LoVo (cell line): ENCODE measurements at places on chromosomes 7 and 10.

GRCh38 chr7:155368894-155369600, 71.4 kb downstream of the INSIG1 start:
- no peak for DNase-seq

- DNase-seq, result no peak
Measured at GRCh38 chr10:67250686-67251085, 324.9 kb downstream of the LRRTM3 start.

- DNase-seq, result no peak
Measured at GRCh38 chr10:23604613-23605012, 165.7 kb downstream of the OTUD1 start.

GRCh38 chr10:103333934-103334520, 16.9 kb downstream of the PCGF6 start:
- peak; percentile 41 for DNase-seq

GRCh38 chr10:121326905-121327304, 271.3 kb downstream of the FGFR2 start:
- DNase-seq, result no peak

- no peak for DNase-seq
Measured at GRCh38 chr7:69710768-69711438, 112.6 kb downstream of the AUTS2 start.

DNA sequence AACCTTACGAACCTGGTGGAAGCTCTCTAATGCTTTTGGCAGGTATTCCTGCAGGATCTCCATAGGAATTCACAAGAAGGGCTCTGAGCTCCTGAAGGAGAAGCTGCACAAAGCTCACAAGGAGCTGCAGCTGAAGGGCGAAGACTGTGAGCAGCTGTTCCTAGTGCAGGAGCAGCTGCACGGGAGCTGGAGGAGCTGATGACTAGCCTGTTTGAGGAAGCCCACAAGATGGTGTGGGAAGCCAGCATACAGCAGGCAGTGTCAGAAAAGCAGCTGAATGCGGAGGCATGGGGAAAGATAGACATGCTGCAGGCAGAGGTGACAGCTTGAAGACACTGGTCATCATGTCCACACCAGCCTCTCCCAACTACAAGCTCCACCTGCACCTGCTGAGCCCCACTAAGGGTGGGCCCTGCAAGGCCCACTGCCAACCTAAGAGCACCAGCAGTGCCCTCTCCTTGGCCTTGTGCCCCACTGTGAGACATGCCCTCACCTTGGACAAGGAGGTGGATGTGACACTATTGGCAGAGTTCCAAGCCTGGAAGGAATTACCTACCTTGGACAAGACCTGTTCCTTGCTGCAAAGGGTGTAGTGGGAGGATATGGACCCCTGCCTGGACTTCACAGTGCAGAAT, 250.6 kb downstream of the BBS9 start:
- DNase-seq, result no peak

GRCh38 chr10:27253576-27253975, 13.0 kb upstream of the ACBD5 start:
- DNase-seq, result no peak

DNA sequence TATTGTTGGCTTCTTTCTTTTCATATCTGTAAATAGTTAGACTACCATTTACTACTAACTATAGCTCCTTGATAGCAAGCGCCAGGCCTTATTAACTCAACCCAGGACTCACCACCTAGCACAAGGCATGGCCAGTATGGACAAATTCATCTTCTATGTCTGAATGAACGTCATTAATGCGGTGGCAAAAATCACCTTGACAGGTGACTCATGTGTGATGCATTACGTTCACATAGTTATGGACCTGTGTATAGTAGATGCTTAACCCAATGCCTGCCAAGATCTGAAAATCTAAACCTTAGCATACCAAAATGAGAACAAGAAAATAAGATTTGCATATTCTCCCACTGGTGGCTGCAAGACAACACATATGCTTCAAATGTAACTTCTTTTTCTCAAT, 300.8 kb downstream of the PARD3 start:
- DNase-seq, result no peak

- DNase-seq, result no peak
Measured at GRCh38 chr7:128812514-128813168, 17.6 kb upstream of the FLNC start.

DNA sequence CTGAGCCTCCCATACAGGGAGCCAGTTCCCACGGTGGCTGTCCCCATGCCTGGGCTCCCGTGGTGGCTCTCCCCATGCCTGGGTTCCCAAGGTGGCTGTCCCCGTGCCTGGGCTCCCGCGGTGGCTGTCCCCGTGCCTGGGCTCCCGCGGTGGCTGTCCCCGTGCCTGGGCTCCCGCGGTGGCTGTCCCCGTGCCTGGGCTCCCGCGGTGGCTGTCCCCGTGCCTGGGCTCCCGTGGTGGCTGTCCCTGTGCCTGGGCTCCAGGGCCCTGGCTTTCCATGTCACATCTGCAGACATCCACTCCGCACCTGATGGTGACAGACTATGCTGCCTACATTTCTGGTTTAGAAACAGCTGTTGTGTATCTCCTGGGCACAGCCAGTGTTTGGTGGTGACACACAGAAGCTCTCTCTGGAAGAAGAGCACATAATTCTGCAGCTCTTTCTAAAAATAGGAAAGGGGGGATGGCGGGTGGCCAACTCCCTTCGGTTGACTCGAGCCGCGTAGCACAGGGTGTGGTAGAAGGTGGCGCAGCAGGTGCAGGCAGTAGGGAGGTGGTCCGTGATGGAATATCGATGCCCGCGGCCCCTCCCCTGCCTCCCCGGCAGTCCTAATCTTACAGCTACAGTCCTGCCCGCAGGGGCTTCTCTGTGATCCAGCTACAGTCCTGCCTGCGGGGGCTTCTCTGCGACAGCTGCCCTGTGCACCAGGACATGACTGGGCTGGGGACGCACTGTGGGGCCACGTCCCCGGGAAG, 251.2 kb downstream of the DNAJB6 start:
- no peak for DNase-seq

DNA sequence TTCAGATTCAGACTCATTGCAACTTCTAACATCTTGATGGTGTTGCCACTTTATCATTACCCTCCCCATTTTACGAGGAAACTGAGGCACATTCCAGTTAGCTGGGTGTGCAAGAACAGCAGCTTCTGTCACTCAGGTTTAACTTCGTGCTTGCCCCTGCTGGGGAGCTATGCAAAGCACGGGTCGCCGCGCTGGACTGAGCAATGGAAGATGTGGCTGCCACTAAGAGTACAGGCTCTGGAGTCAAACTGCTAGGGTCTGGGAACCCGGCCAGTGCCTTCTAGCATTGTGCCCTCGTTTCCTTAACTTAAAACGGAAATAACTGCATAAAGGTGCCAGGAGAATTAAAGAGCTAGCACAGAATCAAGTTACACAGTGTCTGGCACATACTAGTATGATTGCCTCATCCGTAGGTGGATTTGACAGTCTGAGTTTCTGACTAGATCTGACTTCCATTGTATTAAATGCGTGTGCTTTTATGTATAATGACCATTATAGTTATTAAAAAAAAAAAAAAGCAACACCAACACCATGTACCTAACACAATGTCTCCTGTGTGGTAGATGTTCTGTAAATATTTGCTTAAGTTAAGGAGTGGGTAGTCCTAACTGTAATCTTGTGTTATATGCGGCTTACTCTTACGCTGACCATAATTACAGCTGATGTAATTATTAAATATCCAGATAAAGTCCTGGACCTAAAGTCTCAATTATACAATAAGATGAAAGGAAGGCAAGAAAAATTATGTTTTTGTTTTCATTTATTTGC, 842 bp downstream of the ZNF22 start:
- DNase-seq, result peak; percentile 23

GRCh38 chr10:27695706-27696105, 49.9 kb downstream of the MKX start:
- no peak for DNase-seq

DNA sequence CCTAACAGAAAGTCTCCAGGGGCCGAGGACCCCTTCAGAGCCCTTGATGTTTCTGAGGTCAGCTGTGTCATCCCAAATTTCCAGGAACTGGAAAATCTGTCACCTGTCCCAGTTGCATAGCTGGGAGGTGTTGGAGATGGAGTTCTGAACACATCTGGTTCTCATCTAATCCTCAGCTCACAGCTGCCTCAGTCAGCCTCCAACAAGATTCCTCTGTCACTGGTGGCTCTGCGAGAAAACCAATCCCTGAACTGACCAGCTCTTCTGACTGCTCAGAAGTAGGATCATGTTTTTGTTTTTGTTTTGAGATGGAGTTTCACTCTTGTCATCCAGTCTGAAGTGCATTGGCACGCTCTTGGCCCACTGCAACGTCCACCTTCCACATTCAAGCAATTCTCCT, 37.6 kb upstream of the MYL10 start:
- DNase-seq, result no peak

GRCh38 chr10:131446171-131446570, 134.7 kb upstream of the TCERG1L start:
- DNase-seq, result no peak

GRCh38 chr7:105191331-105191730, 177.3 kb downstream of the KMT2E start:
- no peak for DNase-seq

GRCh38 chr10:43082087-43082486, 5.2 kb downstream of the RET start:
- no peak for DNase-seq

DNA sequence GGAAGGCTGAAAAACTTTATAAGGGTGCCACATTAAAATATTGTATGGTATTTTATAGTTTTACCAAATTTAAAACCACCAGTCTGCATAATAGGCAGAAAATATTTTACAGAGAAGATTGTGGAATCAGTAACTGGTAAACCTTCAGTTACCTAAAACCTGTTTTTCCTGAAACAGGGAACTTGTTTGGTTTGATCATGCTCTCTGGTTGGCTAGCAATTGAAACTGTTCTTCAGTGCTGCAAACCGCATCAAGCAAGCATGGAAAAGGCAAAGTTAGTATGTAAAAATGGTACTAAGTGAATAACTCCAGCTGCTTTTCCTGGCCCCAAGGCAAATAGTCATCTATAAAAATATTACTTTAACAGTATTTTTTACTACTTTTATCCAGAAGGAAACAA, 316.9 kb upstream of the LRRN3 start:
- no peak for DNase-seq

- DNase-seq, result no peak
Measured at GRCh38 chr10:29140151-29140550, 148.7 kb upstream of the LYZL1 start.

GRCh38 chr10:37384923-37385322, 259.5 kb downstream of the ANKRD30A start:
- no peak for DNase-seq

DNA sequence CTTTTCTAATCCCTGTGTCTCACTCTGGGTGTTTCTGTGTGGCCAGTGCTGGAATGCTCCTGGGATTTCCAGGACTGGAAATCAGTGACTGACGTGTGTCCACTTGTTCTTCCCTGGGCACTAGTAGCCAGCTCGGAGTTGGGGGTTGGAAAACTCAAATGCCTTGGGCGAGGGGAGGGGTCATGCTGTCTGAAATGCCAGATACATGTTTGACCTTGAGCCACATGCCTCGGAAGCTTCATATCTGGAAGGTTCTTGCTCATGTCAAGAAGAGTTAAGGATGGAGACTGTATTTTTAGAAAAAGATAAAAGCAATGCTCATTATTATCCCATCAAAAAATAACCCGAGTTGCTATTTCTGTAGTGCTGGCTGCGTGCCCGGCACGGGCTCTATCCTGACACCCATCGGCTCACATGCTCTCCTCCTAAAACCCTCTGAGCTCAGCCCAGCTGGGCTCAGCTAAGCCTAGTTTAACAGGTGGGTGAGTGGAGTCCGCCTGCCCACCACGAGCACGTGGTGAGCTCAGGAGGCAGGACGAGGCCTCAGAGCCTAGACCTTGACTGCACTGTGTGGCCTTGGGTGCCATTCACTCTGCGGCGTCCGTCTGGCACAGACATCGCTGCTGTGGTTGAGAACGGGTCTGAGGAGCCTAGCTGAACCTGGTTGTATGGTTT, 6.4 kb downstream of the DPYSL4 start:
- DNase-seq, result no peak

DNA sequence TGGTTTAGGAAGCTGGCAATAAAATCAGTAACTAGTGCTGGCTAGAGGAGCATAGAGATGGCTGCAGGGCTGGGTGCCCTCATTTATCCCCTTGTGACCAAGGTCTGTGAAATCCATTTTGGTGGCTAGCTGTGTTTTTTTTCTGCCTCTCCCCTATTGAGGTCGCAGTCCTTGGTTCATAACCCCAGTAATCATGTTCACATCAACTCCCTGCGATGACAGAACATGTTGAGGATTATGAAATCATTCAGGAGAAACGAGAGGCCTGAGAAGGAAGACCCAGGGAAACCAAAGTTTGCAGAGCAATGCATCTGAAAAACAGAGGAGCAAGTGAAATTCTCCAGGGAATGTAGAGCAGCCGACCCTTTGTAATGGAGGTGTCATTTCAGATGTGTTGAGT, 126.9 kb downstream of the TACC2 start:
- no peak for DNase-seq

DNA sequence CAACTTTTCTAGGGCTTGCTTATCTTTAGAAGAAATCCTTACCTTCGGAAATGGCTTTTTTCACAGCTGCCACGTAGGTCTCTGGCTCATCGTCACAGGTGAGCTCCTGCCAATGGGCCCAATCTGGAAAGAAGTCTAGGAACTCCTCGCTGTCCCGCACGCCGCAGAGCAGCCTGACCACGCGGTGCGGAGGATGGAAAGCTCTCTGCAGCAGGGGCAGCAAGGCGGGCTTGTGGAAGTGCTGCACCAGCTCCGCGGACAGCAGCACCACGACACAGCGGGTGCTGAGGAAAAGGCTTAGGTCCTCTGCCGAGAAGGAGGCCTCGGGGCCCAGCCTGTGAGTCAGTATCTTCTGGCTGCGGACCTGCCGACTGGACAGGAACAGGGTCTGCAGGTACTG, 10.8 kb downstream of the PIK3AP1 start:
- DNase-seq, result no peak

DNA sequence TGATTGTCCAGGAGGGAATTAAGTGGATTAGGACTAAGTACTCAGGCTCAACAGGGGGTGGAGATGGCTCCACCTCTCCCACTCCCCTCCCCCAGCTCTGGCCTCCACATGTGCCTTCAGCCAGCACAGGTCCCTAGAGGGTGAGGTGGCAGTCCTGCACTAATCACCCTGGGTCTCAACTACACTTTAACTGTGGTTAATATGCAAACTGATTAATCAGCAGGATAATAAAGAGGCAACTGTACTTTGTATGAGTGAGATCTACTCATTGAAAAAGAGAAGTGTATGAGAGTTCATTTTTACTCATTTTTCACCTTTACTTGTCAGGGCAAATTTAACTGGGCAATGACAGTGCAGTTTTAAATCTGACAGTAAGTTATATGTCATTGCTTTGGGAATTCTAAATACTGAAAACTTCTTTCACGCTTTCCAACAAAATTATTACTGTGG, 223.8 kb upstream of the CCDC6 start:
- peak; percentile 9 for DNase-seq

GRCh38 chr7:3304131-3304530, 3.1 kb downstream of the SDK1 start:
- no peak for DNase-seq

- DNase-seq, result no peak
Measured at GRCh38 chr7:135489791-135490190, 20.1 kb downstream of the CNOT4 start.

GRCh38 chr7:105011831-105012502, 2.0 kb upstream of the KMT2E start:
- DNase-seq, result no peak
